ENCODE measurements at places on chromosomes 16 and 17.

- DNase-seq: no peak
Observed at GRCh38 chr17:80803451-80804428, 187.9 kb upstream of the CHMP6 start.

DNA sequence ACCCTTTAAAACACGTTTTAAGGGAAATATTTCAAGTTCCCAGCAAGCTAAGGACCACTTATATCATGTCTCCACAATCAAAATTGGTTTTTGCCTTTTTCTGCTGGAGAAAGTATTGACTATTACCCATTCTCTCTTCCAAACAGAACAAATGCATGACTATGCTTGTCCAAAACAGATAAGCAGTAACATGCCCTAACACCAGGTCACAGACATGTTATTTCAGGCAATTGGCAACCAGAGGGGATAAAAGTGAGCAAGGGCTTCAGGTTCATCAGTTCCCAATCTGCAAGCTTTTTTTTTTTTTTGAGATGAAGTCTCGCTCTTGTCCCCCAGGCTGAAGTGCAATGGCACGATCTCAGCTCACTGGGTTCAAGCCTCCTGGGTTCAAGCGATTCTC lies 15.0 kb downstream of the SKA2 start:
- DNase-seq: no peak

DNA sequence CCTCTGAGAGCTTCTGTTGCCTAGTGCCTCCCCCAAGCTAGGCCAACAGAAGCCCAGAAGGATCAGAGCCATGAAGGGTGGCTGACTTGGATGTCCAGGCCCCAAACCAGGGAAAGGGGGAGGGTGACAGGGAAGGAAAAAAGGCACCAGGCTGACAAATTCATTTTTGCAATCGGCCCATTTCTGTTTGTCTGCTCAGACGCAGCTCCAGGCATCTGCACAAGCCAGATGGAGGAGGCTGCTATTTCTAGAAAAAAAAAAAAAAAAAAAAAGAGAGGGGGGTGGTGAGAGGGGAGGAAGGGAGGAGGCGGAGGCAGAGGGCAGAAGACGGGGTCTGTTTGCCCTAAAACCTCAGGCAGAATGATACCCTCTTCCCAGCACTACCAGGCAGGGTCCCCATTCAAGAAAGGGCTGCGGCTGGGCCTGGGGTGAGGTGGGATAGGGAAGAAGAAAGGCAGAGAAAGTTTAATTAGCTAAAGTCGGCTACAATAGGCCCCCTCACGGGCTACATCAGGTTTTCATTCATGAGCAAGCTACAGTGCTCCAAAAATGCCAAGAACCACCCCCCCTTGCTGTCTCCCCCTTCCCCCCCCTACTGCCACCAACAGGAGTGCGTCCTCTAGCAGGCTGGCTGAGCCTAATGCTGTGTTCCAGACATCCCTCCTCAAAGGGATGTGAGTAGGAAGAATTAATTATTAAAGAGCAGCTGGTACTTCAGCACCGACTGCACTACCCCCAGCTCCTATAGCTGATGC lies 2.4 kb downstream of the HDAC5 start:
- no peak for DNase-seq

DNA sequence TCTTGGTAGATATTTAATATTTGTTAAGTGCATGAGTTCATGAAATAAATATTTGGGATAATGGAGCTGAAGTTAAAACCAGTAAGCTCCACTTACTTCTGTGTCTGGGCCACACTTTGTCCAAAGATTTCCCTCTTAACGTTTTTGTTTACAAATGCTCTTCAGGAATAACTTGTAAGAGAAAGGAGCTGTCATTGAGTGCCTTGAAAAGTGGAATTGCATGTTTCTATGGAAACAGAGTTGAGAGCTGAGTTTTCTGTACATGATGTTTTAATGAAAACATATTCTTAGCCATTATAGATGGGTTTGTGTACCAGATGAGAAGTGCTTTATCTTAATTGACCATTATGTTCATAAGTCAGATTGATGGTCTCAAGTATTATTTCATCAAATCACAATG lies 1045.4 kb upstream of the EEF2KMT start:
- no peak for DNase-seq

DNA sequence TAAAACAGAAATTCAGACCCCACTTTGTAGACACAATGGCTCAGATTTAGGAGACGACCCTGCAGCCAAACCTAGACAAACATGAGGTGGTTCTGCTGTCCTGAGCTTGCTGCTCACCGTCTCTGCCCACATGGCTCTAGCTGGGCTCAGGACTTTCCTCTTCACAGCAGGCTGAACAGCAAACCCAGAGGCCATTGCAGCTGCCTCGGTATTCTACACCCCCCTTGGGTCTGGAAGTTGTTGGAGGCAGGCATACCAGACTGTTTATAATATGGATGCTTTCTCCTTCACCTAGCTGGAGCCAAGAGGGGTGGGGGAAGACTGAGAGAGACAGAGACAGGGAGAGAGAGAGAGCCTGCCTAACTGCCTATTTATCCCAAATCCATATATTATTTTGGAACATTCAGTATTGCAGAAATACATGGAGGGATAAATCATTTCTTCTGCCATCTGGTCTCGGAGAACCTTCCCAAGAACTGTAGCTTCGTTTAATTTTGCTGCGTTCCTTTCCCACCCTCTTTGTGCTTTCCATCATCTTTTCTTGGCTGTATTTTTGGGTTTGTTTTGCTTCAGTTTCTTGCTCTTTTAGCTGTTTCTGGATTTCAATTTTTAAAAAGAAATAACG lies 628.2 kb upstream of the RBFOX1 start:
- DNase-seq: no peak

- DNase-seq: no peak
Observed at GRCh38 chr16:8955828-8956227, 7.9 kb downstream of the USP7 start.

GRCh38 chr17:79159471-79159870 lies 84.8 kb downstream of the ENGASE start:
- DNase-seq: no peak

DNA sequence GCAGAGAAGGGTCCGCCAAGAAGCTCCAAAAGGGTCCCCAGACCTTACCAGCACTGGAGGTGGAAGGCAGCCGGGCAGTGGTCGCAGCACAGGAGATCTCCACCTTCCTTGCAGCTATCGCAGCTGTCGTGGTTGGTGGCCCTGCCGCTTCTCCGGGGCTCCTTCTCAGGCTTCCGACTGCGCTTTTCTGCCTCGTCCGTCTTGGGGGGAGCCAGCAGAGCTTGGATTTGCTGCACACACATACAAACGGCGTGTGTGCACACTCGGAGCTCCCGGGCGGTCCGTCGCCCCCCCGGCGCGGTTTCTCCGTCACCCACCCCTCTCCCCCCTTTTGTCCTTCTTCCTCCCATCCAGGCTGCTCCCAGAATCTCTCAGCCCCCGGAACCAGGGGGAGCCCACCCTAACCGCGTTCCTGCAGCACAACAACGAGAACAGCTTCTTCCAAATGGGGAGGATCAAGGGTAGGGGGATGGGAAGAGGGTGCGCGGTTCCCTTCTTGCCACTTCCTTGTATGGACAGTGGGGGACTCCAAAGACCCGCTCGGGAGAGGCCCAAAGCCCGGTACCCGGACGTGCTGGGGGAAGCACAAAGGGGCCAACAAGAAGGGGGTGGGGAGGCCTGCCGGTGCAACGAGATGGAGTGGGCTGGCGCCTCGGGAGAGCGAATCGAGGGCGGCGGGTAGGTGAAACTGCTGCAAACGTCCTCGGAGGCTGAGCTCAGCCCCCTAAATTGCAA lies 1.1 kb downstream of the PHF12 start:
- peak; percentile 32 for DNase-seq
